Muscle of back (tissue), 13 donors: ENCODE measurements at places on chromosomes 4 and X.
A peak's percentile ranks its signal among the peaks of the same experiment; 100 is the strongest.

GRCh38 chr4:69032847-69033638 lies 63.2 kb upstream of the UGT2B7 start:
- no peak for DNase-seq

- DNase-seq, result peak; percentile 20
Measured at GRCh38 chr4:107863850-107864371, 39.2 kb downstream of the SGMS2 start.

- DNase-seq, result no peak
Measured at GRCh38 chr4:66949419-66949818, 595.9 kb downstream of the CENPC start.

GRCh38 chrX:40684092-40684491 lies 36.7 kb upstream of the CXorf38 start:
- DNase-seq, result no peak

- no peak for DNase-seq
Measured at GRCh38 chr4:150541681-150542080, 40.3 kb upstream of the MAB21L2 start.

DNA sequence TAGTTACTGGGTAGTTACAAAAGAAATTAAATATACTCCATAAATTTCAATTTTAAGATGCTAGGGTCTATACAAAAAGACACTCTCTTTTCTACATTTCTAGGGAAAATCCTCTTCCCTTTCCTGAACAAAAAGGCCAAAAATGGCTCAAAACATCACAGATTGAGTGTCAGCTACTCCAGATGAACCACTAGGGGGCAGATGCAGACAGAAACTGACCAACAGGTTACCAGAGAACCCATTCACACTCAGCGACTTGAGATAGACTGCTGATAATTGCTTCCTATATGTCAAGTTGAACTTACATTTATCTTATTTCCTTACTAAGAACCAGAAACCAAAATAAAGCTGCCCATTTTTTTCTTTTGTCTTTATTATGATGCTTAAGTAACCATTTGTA lies 83.4 kb upstream of the MID1IP1 start:
- DNase-seq, result no peak

DNA sequence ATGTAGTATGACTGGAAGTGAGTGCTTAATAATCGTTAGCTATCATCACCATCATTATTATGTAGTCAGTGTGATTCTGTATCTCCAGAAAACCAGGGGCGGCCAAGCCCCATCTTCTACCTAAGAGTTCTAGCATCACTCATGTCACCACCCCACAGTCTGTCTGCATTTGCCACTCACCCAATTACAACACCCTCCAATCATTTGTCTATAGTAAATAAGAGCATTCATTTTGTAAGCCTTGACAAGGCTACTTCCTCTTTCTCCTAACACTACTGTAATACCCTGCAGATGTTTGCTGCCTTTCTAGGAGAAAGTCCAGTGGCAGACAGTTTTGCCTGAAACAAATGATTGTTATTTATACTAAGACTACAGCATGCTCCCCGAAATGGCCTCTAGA lies 15.8 kb upstream of the IL21 start:
- no peak for DNase-seq

GRCh38 chr4:128305942-128306341 lies 18.3 kb upstream of the PGRMC2 start:
- no peak for DNase-seq

- no peak for DNase-seq
Measured at GRCh38 chr4:124181039-124181438, 531.5 kb downstream of the ANKRD50 start.

GRCh38 chrX:138664016-138664415 lies 47.5 kb downstream of the FGF13 start:
- no peak for DNase-seq

DNA sequence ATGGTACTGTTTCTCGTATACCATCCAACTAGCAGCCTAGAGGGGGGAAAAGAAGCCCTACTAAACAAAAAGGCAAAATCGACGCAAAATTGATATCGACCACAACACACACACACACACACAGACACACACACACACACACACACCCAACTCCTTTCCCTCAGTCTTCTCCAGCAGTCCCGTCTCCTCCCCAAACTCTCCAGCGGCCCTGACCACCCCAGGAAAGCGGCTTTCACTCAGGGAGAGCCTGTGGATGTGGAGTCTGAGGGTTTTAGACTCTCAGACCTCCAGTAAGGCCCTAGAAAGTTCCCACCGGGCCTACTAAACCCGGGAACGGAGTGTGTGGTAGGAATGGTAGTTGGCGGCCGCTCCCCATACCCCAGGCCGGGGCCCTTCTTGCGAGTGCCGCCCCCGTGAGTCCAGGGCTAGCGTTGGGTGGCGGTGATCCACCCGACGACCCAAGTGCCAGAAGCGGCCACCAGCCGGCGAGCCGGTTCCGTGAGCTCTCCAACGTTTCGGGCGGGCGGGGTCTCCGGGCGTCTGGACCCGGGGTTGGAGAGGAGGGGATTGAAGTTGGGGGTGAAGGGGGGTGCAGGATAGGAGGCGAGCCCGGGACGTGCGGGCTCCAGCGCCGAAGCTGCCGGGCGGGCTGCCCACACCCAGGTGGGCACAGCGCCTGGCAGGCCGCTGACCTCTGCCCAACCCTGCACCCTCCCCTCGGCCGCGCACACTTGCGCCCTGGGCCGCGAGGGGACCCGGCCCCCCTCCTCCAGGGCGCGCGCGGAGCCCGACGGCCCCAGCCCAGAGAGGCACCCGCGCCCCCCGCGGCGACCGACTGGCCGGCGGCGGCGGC lies 13.7 kb downstream of the ARX start:
- no peak for DNase-seq

DNA sequence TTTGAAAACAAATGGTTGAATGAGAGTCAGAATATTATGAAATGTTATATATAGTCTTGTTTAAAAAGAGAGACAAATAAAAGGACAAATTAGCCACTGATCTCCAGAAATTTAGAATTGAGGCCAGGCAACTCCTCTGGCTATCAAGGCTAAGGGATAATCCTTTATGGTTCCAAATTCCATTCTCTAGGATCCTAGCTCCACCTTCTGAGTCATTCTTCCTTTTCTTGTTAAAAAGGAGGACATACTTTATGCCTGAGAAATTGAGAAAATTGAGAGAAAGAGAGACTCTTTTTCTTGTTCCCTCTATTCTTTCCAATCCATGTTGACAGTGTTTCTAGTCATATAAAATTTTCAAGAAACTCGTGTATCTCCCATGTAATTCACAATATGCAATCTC lies 1299.5 kb downstream of the FSTL5 start:
- DNase-seq, result no peak

GRCh38 chr4:59855630-59856352 lies 1344.3 kb upstream of the ADGRL3 start:
- DNase-seq, result no peak

- no peak for DNase-seq
Measured at GRCh38 chr4:89257376-89257775, 50.2 kb downstream of the GPRIN3 start.

DNA sequence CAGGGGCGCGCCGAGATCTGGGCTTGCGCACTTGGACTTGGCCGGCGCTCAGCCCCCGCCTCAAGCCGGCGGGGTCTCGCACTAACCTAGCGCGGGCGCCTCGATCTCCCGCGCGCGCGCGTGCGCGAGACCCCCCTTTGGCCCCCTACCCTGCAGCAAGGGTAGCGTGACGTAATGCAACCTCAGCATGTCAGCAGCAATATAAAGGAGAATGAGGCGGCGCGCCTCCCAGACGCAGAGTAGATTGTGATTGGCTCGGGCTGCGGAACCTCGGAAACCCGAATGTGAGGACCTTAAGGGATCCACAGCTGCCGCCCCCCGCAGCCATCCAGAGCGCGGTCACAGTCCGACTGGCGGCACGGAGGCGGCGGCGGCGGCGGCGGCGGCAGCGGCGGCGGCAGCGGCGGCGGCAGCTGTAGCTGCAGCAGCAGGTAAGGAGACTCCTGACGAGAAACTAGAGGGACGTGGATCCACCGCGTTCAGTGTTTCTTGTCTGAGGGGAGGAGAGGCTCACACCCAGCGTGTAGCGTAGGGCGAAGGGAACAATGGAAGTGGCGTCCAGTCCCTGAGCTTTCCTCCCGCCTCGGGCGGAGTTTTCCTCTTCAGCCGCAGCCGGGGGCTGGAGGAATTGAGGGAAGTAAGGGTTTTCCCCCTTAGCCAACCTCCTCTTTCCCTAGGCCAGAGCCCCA lies at the start of the genes SATL1 and ZNF711:
SATL1 (minus strand) TSS at position 19 of the 689 bp plus-strand sequence. CDS start 134,811 bp downstream, outside the sequence.
ZNF711 (plus strand) TSS at position 231 of the 689 bp plus-strand sequence. CDS start 3,582 bp downstream, outside the sequence.
- peak; percentile 94 for DNase-seq

DNA sequence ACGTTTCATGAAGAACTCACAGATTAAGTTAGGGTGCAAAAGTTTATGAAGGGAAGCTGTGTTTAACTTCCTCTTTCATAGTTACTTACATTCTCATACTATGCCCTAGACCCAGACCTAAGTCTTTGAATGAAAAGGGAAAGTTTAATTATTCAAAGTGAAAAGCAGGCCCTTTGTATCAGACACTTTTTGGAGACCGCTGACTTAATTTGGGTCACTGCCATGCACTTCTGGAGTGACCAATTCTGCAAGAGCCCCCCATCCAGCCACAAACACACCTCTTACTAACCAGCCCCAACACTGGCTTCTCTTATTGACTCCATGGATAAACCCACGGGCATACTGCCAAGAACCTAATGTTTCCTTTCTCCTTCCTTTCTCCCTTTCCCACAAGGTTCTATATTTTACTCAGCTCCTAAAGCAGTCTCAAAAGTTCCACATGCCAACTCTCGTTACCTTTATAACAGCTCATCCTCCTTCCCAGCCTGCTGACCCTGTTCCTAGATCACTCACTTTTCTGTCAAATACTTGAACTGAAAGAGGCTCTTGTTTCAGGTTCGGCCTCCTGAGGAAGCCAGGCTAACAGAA lies 34.5 kb downstream of the ABCE1 start:
- DNase-seq, result no peak

DNA sequence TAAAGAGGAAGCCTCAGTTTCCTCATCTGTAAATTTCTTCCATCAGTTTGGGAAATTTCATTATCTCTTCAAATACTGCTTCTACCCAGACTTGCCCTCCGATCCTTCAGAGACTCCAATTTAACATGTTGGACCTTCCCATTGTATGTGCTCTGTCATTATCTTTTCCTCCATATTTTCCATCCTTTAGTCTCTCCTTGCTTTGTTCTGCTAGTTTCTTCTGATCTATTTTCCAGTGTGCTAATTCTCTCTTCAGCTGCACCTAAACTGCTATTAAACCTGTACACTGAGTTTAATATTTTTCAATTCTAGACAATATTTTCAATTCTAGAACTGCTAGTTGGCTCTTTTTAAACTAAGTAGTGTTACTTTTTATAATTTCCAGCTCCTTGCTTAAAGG lies 65.5 kb downstream of the EVC start:
- DNase-seq, result no peak

DNA sequence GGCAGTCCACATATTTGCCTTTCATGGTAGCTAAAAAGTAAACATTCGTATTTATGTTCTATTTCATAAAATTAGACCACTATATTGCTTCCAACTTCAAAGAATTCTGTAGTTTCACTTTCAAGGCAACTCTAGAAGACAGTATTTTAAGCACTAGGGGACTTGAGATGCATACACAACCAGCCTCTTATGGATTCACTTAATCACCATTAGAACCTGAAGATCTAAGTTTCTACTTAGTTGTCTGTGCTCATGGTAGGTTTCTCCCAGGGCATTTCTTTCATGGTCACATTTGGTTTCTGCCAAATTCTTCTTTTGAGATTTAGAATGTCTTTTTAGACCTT lies 209.9 kb upstream of the HCCS start:
- no peak for DNase-seq

- DNase-seq, result no peak
Measured at GRCh38 chr4:187294861-187295260, 571.2 kb upstream of the FAT1 start.

GRCh38 chr4:100870940-100871772 lies 353.3 kb upstream of the EMCN start:
- no peak for DNase-seq

DNA sequence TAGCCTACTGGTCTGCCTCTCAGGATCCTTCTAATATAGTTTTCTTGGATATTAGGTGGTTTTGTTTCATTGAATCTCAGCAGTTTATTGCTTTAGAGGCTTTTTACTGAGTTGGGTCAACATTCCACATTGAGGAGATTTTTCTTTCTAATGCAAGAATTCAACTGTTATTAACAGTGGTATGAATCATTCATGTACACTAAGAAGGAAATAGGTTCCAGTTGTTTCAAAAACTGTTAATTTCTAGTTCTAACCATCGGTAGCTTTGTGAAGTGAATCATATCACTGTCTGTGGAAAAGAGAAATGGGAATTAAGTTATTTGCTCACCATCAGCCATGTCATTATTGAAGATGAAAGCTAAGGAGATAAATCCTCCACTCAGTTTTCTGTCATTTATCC lies 331.5 kb downstream of the RPA4 start:
- DNase-seq, result no peak

DNA sequence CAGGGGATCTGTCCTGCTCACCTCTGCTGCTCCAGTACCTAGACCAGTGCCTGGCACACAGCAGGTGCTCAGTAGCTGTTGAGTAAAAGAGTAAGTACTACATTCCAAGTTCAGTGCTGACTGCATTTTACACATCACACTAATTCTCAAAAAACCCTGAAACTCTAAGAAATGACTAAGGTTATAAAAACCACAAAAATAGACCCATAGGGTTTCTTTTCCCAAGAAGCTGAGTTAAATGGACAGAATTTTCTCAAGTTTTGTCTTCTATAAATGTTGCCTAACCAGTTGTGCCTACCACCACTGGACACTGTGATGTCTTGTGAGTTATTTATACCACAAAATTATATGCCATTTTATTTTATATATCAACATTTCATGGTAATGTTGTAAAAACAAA lies 78.9 kb upstream of the RXFP1 start:
- no peak for DNase-seq

- no peak for DNase-seq
Measured at GRCh38 chr4:186819342-186820086, 95.9 kb upstream of the FAT1 start.
